HCT116 (cell line): ENCODE measurements at places on chromosomes 6 and 20.

GRCh38 chr20:47875297-47876025 is 90.2 kb upstream of the SULF2 start:
- DNase-seq, result no peak

DNA sequence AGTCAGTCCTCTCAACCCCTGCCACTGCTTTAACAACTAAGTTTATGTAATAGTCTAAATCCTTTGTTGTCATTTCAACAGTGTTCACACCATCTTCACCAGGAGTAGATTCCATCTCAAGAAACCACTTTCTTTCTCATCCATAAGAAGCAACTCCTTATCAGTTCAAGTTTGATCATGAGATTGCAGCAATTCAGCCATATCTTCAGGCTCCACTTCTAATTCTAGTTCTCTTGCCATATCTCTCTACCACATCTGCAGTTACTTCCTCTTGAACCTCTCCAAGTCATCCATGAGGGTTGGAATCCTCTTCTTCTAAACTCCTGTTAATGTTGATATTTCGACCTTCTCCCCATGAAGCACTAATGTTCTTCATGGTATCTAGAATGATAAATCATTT is 57.9 kb upstream of the FOXO3 start:
- DNase-seq, result no peak

DNA sequence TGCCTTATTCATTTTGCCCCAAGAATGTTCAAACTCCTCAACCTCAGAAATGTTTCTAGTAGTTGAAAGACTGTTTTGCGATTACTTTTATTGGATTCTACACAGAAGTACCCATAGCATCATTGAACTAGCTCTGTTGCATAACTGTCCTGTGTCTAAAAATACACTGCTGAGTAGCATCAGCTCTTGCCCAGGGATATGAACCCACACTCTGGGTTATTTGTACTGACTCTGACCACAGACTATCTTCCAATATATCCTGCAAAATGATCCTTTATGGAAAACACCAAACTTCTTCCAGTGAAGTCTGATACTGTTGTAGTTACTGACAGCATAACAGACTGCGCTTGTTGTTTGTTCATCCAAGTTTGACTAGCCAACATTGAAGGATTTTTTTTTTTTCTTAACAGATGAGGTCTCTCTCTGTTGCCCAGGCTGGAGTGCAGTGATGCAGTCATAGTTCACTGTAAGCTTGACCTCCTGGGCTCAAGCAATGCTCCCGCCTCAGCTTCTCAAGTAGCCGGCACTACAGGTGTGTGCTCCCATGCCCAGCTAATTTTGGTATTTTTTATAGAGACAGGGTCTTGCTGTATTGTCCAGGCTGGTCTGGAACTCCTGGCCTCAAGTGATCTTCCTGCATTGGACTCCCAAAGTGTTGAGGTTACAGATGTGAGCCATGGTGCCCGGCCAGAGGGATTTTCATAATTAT is 49.9 kb downstream of the TULP4 start:
- no peak for DNase-seq

GRCh38 chr6:14165091-14165490 is 47.5 kb downstream of the CD83 start:
- no peak for DNase-seq

DNA sequence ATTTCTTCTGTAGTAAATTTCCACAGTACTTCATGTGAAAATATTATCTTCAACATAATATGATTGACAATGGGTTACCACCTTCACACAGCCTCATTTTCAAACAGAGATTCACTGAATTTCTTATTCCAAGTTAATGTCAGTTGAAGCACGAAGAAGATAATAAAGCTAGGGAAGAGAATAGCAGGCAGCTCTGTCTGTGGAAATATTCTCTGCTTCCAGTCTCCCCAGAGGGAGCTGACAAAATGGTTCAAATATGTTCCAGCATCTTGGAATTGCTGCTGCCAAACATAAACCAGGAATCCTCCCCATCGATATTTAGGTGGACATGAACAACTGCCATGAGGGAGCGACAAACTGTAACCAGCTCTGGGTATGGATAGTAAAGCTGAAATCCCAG is 224.8 kb downstream of the GJA1 start:
- DNase-seq, result no peak

DNA sequence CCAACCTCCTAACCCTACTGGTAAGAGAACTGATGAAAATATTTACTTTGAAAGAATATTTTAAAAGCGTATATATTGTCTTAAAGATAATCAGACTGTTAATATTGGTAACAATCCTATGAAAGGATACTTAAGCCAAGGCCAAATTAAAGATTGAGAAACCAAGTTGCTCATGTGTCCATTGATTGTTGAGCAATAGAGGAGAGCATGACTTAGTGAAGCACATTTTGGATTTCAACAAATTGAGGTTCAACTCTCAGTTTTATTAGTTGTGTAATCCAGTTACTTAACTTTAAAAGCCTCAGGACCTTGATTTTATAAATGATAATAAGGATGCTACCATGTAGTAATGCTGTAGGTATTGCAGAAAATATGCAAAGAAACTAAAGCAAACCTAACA is 56.8 kb downstream of the PRL start:
- DNase-seq, result no peak
